Endodermal cell (in vitro differentiated cells): ENCODE measurements at places on chromosomes 12 and 14. TPM values are rescaled to one million over a fixed set of nuclear protein-coding genes. Genes with fewer than 3 reads are reported as not detected.
A peak's percentile ranks its signal among the peaks of the same experiment; 100 is the strongest.

DNA sequence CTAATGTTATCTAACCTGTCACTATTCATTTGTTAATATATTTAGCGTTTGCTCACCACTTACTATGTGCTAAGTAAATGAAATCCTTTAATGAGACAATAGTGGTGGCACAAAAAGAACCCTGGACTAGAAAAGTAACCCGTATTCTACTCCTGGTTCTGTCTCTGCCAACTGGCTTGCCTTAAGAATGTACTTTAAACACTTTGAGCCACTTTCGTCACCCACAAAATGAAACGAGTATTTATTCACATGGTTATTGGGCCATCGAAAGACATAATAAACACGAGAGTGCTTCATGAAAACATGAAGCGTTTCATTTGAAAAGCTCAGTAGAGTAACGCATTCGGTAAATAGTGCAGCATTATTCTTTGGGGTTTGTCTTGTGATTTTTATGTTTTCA is 254.7 kb downstream of the EGLN3 start:
- DNase-seq = no peak

DNA sequence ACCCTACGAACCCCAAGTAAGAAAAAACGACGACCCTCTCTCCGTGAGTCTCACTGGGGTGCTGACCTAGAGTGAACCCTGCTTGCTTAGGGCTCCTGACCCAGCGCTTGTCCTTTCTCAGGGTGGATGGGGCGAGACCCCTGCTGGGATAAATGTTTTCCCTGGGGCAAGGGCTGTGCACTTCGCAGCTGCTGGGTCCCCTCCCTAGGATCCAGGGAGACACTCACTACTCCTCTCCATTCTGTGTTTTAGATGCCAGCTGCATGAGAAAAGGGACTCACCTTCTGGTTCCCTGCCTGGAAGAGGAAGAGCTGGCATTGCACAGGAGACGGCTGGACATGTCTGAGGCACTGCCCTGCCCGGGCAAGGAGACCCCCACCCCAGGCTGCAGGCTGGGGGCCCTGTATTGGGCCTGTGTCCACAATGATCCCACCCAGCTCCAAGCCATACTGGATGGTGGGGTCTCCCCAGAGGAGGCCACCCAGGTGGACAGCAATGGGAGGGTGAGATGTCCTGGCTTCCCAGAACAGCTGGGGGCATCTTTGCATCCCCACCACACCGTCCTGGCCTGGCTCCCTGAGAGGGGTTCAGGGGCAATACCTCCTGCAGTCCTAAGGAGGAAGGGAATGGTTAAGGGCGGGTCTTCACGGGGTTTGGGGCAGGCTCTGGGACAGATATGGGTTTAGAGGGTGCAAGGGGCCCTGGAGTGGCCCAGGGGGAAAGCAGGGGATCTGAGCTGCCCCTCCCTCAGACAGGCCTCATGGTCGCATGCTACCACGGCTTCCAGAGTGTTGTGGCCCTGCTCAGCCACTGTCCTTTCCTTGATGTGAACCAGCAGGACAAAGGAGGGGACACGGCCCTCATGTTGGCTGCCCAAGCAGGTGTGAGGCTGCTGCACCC is 663 bp downstream of the ANKRD33 start:
- no peak for DNase-seq

- no peak for DNase-seq
These were observed 30.4 kb downstream of the FRS2 start for GRCh38 chr12:69500631-69501030.

- DNase-seq = peak; percentile 87
These were observed 389.7 kb upstream of the FAR2 start for GRCh38 chr12:28759333-28759732.

- no peak for DNase-seq
These were observed 10.8 kb downstream of the SNRNP35 start for GRCh38 chr12:123468786-123469185.

DNA sequence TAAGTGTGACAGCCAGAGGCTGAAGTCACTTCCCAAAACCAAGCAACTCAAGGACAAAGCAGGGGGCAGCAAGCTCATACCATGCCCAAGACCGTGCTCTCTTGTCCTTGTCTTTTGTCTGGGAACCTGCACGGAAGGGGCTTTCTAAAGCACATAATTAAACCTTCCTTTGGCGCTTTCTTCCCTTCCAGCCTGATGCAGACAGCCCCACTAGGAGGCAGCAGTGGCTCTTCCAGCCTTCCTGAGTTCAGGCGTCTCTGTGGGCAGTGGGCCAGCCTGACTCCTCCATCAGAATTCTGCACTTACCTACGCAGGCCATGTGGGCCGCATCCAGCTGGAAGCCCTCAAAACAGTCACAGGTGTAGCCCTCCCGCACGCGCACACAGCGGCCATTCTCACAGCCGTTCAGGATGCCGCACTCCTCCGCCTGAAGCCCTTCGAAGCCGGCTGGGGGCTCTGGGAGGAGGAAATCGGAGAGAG is 7.6 kb downstream of the ISCA2 start:
- peak; percentile 92 for DNase-seq

GRCh38 chr14:75514673-75515628 is 7.3 kb upstream of the BATF start:
- DNase-seq = peak; percentile 79

DNA sequence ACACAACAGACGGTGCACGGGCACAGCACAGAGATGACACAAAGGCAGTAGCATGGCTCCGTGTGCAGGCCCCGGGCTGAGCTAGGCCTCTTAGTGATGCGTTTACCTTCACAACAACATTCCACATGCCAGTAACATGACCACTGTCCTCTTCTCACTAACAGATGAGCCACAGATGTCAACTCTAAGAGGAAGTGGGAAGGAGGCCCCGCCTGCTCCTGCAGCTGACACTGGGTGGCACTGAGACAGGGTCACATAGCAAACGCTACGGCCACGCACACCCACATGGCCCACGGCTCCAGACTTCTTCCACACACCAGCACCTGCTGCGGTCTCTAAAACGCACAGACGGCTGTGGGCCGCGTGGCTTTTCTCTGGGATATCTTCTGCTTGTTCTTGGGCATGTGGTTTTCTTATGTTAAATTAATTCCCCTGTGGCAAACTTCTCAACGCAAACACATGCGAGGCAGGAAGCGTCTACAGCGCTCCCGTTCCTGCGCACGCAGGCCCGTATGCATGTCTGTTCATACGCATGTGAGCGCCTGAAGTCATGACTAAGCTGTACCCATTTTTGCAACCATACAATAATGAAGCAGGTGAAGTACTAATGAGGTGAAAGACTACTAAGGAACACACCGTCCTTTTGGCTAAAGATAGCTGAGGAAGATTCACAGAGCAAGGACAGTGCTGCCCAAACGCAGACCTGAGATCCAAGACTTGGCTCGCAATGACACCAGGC is 26.8 kb downstream of the AMN start:
- DNase-seq = no peak

- peak; percentile 25 for DNase-seq
These were observed 42.2 kb upstream of the MANSC4 start for GRCh38 chr12:27822076-27822712.

DNA sequence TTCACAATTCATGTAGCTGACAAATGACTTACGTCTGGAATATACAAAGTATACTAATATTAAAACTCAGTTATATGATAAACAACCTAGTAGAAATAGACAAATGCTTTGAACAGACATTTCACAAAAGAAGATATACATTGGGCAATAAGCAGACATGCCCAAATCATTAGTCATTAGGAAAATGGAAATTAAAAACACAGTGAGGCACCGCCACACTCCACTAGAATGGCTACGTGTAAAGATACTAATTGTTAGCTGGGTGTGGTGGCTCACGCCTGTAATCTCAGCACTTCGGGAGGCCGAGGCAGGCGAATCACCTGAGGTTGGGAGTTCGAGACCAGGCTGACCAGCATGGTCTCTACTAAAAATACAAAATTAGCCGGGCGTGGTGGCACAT is 248.9 kb upstream of the TMEM132C start:
- DNase-seq = no peak

GRCh38 chr12:110928700-110929099 is 8.3 kb upstream of the MYL2 start:
- peak; percentile 70 for DNase-seq

- no peak for DNase-seq
These were observed 46.7 kb downstream of the BORCS5 start for GRCh38 chr12:12403264-12404248.

DNA sequence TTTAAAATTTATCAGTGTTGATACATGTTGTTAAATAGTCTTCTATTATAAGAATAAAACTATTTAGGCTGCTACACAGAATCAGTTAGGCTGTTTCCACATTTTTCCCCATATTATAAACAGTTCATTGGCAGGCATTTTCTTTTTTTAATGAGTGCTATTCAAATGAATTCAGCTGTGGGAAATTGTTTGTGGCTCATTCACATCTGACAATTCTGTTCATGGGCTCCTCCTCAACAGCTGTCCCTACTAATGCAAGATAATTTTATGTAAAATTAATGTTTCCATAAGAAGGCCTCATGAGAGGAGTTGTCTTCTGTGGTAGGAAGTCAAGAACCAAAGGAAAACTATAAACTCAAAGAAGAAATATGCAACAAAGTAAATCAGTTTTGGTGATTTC is 218.0 kb downstream of the PPFIA2 start:
- DNase-seq = no peak

DNA sequence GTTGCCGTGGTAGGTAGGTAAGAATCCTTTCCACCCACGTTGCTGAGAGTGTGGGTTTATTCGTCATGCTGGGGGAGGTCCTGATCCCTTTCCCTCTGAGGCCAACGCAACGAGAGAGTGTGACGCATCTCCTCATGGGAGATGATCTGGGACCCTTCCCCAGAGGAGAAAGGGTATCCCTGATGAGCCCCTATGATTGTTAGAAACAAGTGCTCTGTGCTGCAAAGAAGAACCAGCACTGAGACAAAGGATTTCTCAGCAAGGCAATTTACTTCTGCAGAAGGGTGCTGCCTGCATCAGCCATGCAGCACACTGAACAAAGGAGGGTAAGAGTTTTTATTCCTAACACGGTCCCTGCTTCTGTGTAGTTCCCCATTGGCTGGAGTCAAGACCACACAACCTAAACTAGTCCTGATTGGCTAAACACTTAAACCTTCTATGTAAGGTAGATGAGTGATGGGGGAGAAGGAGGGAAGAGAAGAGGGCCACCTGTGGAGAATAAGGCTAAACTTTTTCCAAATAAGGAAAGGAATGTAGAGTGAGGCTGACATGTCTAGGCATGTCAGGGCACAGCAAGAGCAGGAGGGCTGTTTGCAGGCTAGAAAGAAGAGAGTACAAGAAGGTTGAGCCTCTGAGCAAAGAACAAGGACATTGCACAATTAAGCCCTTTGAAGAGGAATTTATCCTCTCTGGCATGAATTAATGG is 21.3 kb downstream of the CLEC2A start:
- peak; percentile 82 for DNase-seq

DNA sequence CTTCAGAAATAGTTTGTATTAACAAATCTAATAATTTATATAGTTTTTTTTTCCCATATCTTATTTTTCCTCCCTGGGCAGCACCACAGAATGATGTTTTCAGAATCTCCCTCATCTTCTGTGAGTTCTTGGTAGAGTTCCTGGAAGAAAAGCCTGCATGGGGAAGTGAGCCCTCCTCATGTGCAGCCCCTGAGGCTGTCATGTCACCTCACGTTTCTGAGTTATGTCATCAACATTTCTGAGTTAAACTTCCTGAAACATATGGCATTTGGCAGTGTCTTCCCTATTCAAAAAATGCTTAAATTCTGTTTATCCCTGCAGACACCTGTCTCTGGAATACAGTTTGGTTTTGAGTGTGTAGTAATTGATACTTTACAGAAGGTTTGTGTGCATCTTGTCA is 979.0 kb downstream of the TMEM121 start:
- DNase-seq = no peak

- no peak for DNase-seq
These were observed 65.3 kb downstream of the IQSEC3 start for GRCh38 chr12:131732-132495.

- no peak for DNase-seq
These were observed 102.2 kb downstream of the TMX1 start for GRCh38 chr14:51342226-51342625.

GRCh38 chr14:74938531-74939495 is 15.8 kb upstream of the RPS6KL1 start:
- no peak for DNase-seq

GRCh38 chr12:105288311-105288996 is 42.0 kb upstream of the C12orf75 start:
- DNase-seq = no peak

GRCh38 chr14:92959761-92960680 is 37.1 kb downstream of the CHGA start:
- no peak for DNase-seq

AMN gene
- total RNA-seq = 3.2 and 3.3 TPM in 2 replicates

ITGA7 gene
- 65.6 to 107 TPM (median 106 TPM) in 3 replicates for total RNA-seq

PCED1B gene
- 2.5 to 4.2 TPM (median 3.2 TPM) in 3 replicates for total RNA-seq

AMIGO2 gene
- total RNA-seq = 7.4 and 7.8 TPM in 2 replicates

LRRIQ1 gene
- total RNA-seq = 5.2 to 7.4 TPM (median 6.2 TPM) in 3 replicates

PRH1 gene
- 13.4 to 16.2 TPM (median 14.6 TPM) in 3 replicates for total RNA-seq

CCDC197 gene
- not detected in 3 replicates for total RNA-seq

ACTR10 gene
- 35.0 to 53.8 TPM (median 50.5 TPM) in 3 replicates for total RNA-seq

LRP1-AS gene
- total RNA-seq = not detected in 2 replicates

TAS2R9 gene
- total RNA-seq = not detected in 3 replicates

COX8C gene
- not detected in 2 replicates for total RNA-seq

PLA2G1B gene
- total RNA-seq = not detected in 2 replicates

IKZF4 gene
- total RNA-seq = 9.8 and 10.2 TPM in 2 replicates

ARG2 gene
- total RNA-seq = 21.0 to 27.2 TPM (median 25.4 TPM) in 3 replicates

TEX22 gene
- total RNA-seq = 0.72 to 1.9 TPM (median 1.2 TPM) in 3 replicates
